ENCODE measurements at places on chromosomes 6 and 20.
A peak's percentile ranks its signal among the peaks of the same experiment; 100 is the strongest.

DNA sequence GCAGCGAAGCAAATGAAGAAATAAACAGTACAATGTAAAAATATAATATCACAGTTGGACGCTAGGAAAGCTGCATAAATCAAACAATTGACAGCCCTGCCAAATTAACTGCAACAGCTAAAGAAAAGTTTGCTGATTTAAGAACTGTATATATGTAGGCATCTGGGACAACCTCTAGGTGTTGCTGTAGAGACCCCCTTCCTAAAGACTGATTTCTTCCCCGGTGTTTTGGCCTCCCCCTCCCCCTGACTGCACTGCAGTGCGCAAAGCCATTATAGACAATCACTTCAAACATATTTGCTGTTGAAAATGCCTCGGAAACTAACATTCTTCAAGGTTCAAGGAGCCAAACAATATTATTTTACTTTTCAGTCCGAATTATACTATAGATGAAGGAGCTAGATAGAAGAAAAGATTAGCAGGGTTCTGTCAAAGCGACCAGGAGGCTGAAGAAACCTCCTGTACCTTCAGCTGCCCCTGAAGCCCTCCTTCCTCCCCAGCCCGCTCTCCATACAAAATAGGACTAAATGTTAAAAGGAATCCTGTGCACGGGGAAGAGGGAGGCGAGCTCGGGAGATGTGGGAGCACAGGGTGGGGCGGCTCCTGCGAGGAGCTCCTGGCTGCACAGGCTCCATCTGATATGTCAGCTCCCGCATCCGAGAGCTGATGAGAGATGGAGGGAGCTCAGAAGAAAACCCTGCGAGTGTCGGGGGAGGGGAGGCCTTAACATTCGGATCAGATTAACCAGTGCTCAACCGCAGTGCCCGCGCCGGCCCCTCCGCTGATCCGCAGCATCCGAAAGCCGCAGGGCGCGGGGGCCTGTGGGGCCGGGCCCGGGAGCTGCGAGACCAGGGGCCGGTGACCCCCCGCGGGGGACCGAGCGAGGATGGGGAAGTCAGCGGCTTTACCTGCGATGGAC is 822 bp downstream of the ELOVL4 start:
- peak; percentile 13 for DNase-seq

- DNase-seq = no peak
Observed at GRCh38 chr20:20446001-20446400, 78.1 kb downstream of the INSM1 start.

DNA sequence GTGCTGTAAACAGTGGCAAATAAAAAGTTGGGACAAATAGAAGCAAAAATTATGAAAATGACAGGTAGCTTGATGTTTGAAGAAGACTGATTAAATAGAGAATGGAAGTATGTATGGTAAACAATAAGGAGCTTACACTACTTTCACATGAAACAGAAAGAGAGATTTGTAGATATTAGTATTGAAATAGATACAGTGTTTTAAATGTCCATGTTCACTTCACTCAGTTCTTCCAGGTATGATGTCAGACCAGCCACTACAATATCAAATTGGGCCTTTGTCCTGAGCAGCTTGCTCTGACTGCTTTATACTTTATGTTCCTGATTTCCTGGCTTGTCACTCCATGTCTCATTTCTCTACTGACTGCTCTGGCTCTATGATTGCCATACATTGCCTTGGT is 107.5 kb downstream of the CENPW start:
- DNase-seq = no peak

DNA sequence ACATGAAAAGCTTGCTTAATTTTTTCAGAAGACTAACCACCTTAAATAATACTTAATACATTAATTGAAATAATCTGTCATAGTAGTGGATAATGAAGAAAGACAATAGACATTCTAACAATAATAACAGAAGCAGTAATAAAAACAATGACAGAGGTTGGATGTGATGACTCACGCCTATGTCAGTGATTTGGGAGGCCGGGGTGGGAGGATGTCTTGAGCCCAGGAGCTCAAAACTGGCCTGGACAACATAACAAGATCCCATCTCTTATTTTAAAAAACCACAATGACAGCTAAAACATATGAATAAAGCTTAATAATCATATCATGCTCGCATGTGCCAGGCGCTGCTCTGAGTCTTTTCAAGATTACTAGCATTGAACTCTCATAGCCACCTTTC is 105.5 kb downstream of the IPCEF1 start:
- no peak for DNase-seq

DNA sequence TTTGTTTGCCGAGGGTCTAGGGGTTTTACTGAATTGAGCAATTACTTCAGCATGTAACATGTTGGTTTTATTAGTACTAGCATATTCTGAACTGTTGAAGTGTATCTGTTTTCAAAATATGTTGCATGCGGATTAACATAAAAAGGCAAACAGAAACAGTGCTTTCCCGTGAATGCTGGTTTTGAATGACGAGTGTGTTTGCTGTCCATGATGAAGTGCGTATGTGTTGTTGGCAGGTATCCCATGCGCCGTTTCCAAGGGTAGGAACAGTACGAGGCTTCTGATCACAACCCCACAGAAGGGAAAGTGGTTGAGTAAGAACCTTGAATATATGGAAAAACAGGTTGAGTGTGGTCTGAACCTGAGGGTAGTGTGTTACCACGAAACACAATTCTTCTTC is 232.9 kb downstream of the SAMD5 start:
- DNase-seq = no peak

GRCh38 chr6:25960734-25961133 is 1.9 kb upstream of the TRIM38 start:
- DNase-seq = no peak

DNA sequence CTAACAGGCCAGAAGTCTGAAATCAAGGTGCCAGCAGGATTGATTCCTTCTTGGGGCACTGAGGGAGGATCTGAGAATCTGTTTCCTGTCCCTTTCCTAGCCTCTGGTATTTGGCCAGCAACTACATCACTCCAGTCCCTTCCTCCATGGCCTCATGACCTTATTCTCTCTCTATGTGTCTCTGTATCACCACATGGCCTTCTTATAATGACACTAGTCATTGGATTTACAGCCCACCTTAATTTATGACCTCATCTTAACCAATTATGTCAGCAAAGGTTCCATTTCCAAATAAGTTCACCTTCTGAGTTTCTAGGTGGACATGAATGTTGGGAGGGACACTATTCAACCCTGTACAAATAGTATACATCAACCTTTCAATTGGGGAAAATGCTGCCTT is 29.3 kb downstream of the SCML4 start:
- no peak for DNase-seq

GRCh38 chr6:96724641-96725040 is 112.6 kb downstream of the GPR63 start:
- DNase-seq = no peak

DNA sequence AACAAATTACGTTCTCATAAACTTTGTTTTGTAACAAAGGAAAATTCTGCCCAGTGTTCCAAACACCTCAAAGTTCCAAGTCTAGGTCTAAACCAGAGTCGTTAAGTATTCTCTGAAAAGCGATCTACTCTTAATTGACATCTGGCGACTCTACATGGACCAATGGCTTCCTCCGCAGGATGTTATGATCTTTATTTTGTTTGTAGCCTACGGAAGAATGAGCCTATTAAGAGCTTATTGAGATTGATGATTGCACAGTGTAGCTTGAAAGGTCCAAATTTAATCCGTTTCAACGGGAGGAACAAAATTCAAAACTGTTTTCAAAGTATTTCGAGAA is 61.1 kb downstream of the FAM217A start:
- DNase-seq = peak; percentile 61

GRCh38 chr6:31116661-31117385 is 2.2 kb downstream of the PSORS1C1 start:
- no peak for DNase-seq

GRCh38 chr6:12504325-12504966 is 212.1 kb upstream of the PHACTR1 start:
- no peak for DNase-seq

DNA sequence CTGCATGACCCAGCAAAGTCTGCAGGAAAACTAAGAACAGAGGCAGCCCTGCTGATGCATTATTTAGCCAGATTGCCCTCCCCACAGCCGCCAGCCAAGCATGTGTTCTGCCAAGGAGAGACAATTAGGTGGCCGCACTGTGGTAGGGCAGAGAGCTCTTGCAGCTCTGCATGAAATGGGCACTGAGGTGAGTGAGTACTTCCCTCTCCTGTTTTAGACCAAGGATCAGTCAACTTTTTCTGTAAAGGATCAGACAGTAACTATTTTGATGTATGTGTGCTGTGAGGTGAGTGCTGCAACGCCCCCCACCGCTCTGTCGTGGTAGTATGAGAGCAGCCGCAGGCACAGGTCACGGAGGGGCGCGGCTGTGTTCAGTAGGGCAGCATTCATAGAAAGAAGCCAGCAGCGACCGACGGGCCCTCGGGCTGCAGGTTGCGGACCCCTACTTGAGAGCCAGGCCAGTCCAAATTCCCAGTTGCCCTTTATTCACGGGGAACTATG is 23.8 kb upstream of the FAM50B start:
- DNase-seq = no peak

Measured in NCI-H524 treated with DMSO at 0.1 percent for 48 hours (cell line).